ENCODE measurements at places on chromosomes 13 and 19. TPM values are rescaled to one million over a fixed set of nuclear protein-coding genes. Genes with fewer than 3 reads are reported as not detected.

Gene MRPL54
- 52.0 TPM for total RNA-seq

Gene AP1M2
- total RNA-seq, result 0.09 TPM

Gene SOX1
- not detected for total RNA-seq

Gene CNOT3
- total RNA-seq, result 11.3 TPM

Gene ERICH6B
- not detected for total RNA-seq

Gene ERCC2
- 55.5 TPM for total RNA-seq

Gene DIRAS1
- not detected for total RNA-seq

Gene CGB5
- total RNA-seq, result not detected

Gene GAPDHS
- not detected for total RNA-seq

Gene BRCA2
- total RNA-seq, result 2.4 TPM

Gene CERS4
- 1.8 TPM for total RNA-seq

Gene PSG11
- total RNA-seq, result not detected

Gene ACP7
- total RNA-seq, result not detected

Gene CEACAM1
- total RNA-seq, result 0.38 TPM

Gene WDR62
- total RNA-seq, result 2.4 TPM

Gene VSTM2B
- total RNA-seq, result not detected

Gene ZNF285
- 2.8 TPM for total RNA-seq

Gene SOHLH2
- 0.63 TPM for total RNA-seq

Gene CNN2
- total RNA-seq, result 190 TPM

Gene LYPD5
- 0.56 TPM for total RNA-seq

Gene SIGLEC8
- not detected for total RNA-seq

Gene SLC27A5
- 16.6 TPM for total RNA-seq

Gene LCP1
- under 0.01 TPM for total RNA-seq

Gene CYSLTR2
- under 0.01 TPM for total RNA-seq

Gene SLC46A3
- 15.4 TPM for total RNA-seq

Gene WDR87
- total RNA-seq, result not detected

Gene CTXN1
- 3.3 TPM for total RNA-seq

Gene EXOC3L2
- 2.1 TPM for total RNA-seq

Gene GIPC3
- 0.19 TPM for total RNA-seq

Gene DBP
- total RNA-seq, result 1.6 TPM

Gene PCSK4
- 1.0 TPM for total RNA-seq
